ENCODE measurements at places on chromosomes 2 and 18.

- DNase-seq = no peak
Observed at GRCh38 chr18:44545359-44545985, 135.2 kb upstream of the SETBP1 start.

- no peak for DNase-seq
Observed at GRCh38 chr18:24538414-24539264, 78.2 kb downstream of the HRH4 start.

DNA sequence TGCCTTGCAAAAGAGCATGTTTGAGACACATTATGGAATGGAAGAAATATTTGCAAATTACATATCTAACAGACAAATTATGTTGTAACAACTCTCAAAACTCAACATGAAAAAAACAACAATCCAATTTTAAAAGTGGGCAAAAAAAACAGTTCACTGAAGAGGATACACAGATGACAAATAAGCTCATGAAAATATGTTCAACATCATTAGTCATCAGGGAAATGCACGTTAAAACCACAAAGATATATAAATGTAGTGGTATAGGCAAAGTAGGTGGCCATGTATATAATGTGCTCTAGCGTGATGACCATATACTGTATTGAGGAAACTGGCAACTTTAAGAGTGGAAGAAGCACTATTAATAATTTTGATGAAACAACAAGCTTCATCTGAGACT, 220.1 kb downstream of the IRS1 start:
- no peak for DNase-seq

DNA sequence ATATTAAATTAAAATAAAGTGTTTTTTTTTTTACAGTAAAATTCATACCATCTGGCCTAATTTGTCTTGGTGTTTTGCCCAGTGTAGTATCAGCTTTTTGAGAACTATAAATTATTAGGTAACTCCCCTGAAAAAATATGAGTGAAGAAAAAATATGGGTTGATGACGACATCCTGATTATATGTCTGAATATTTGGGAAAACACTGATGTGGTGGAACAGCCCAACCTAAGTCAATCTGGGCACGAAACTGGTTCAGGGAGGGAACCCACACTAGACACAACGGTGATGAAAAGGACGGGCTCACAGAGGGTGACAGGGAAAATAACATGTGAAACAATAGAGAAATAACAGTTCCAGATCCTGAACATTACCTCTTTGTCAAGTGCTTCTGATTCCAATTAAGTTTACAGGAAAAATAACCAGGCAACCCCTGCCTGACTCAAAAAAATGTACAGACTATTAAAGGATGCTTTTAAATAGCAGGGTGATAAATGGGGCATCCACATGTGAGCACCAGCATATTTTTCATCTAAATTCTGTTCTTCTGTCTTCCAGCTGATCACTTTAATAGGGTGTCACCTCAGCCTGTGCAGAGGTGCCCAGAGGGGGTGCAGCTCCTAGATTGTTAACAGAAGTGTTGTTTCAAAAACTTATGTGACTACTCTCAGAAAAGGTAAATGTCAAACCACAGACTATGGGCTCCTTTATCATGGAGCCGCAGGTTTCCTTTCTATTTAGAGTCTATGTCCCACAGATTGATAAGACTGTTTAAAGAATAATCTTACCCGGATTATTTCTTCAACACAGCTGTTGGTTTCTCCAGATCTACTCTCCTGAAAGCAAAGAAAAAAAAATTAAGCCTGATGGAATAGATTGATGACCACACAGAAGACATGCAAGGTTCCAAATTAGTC, 305.4 kb downstream of the AFF3 start:
- DNase-seq = peak; percentile 5

- no peak for DNase-seq
Observed at GRCh38 chr2:103264058-103264768, 502.4 kb downstream of the TMEM182 start.

All from NCI-H2081 (cell line).